Fibroblast of skin of scalp (primary cell): ENCODE measurements at places on chromosomes 5 and 9.

GRCh38 chr5:135881819-135882218, 13.8 kb downstream of the IL9 start:
- no peak for DNase-seq

- no peak for DNase-seq
Observed at GRCh38 chr5:138979684-138980280, 104.6 kb upstream of the LRRTM2 start.

DNA sequence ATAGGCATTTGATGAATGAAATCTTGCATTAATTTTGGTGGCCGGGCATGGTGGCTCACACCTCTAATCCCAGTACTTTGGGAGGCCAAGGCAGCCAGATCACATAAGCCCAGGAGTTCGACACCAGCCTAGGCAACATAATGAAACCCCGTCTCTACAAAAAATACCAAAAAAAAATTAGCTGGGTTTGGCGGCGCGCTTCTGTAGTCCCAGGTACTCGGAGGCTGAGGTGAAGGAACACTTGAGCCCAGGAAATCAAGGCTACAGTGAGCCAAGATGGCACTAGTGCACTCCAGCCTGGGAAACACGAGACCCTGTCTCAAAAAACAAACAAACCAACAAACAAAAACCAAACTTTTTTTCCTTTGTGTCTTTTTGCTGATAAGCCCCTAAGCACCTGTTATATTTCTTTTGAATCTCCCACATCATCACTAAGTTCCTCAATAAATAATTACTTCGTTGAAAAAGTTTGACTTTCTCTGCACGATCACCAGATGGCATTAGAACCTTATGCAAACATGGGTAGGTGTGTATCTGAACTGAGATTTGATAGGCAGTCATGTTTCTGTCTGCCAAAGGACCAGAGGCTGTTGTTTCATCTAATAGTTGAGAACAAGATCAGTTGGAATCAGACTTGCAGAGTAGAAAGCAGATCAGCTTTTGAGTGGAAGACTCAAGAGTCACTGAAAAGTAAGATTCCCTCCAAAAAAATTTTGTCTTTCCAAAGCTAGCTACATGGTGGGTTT, 5.5 kb upstream of the MATR3 start:
- no peak for DNase-seq

DNA sequence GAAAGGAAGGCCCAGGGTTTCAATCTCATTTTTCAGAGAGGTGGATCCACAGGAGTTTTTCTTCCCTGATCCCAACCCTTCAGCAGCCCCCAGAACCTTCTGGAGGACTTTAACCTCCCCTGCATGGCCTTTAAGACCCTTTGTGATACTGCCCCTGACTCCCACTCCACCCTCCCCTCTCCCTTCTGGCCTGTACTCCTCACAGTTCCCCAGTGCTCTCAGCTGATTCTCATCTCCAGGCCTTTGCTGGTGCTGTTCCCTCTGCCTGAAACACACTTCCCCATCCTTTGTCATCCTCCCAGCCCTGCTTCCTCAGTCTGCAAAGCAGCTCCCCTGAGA, 18.5 kb downstream of the NEURL1B start:
- DNase-seq = no peak

DNA sequence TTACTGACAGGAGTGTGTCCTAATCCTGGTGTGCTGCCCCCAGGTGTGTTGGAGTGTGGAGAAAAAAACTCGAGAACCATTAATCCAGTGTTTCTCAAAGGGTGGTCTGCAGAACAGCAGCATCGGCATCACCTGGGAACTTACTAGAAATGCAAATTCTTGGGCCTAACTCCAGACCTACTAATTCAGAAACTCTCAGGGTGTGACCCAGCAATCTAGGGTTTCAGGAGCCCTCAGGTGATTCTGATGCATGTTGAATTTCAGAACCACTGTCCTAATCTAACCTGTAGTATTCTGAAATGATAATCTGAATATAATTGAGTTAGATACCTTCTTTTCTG, 30.0 kb upstream of the IL6ST start:
- no peak for DNase-seq
